ENCODE measurements at places on chromosomes 7 and 10.

DNA sequence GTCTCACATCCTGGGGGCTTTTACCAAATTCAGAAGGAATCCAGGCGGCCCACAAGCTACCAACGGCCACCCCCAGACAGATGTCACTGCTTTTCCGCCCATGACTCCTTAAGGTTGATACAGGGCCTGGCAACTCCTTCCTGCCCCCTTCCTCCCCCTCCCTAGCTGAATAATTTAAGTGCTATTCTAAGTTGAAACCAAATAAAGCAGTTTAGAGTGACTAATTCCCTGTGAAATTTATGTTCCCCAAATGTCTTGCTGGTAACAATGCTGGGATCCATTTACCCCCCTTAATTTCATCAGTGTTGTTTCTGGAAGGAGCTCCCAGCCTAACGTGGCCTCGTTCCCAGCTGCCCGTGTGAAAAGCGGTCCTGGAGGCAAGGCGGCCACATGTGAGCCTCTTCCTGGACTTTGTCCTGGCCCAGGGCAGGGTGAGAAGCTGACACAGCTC is 109.6 kb downstream of the TMEM130 start:
- DNase-seq = no peak

DNA sequence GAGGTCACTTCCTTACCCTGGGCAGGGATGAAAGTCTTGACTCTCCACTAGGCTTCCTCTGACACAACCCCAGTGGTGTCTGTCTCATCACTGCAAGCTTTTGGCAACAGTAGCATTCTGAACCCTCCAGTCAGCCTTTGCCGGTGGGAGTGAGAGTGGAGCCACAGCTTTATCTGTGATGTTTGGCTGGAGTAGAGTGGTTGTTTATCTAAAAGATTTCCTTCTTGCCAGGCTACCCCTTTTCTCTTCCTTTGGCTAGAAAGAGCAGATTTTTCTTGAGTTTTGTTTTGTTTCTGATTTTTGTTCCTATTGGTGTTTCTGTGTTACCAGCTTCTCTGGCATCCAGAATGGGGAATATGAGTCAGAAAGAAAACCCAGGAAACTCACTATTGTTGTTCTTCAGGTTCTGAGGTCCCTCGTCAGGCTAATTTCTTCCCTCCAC is 98.9 kb upstream of the KIF5B start:
- no peak for DNase-seq

DNA sequence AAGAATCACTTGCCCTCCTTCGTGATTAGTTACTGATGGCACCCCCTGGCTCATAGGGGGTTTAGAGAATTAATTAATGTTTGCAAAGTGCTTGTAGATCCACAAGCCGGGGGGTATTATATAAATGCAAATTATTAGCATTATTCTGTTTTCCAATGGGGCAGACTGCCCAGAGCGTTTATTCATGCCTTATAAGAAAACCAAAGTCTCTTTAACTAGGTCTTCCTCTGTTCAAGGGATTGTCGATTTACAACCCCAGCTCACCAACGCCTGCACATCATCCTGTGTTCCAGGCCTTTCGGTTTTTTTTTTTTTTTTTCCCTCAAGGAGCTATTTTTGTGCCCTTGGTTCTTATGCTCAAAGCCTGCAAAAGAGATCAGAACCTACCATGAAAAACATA is 630.7 kb downstream of the PARD3 start:
- no peak for DNase-seq

- DNase-seq = no peak
These were observed 495.2 kb downstream of the PLXNA4 start for GRCh38 chr7:132080967-132081668.
